ENCODE measurements at places on chromosomes 7 and 10.

GRCh38 chr7:4080954-4081353, 601.1 kb upstream of the FOXK1 start:
- DNase-seq = no peak

GRCh38 chr10:121600611-121601010, 2.4 kb upstream of the FGFR2 start:
- DNase-seq = no peak

DNA sequence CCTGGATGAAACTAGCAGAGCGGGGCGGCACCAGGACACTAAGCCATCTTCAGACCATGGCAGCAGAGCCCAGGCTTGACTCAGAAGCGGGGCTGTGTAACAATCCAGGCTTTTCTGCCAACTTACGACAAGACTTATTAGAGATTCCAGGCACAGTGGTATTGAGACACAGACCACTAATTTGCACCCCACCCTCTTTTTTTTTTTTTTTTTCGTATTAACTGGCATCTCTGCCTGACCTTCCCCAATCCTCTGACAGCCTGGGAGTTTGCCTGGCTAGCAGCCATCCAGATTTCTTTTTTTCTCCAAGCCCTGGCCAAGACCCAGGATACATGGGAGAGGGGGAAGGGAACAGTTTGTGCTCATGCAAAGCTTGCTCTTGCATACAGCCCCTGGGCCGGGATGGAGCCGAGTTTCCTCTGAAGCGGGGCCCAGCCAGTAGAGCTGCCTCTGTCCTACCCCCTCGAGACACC, 182.4 kb downstream of the PLXNA4 start:
- no peak for DNase-seq

DNA sequence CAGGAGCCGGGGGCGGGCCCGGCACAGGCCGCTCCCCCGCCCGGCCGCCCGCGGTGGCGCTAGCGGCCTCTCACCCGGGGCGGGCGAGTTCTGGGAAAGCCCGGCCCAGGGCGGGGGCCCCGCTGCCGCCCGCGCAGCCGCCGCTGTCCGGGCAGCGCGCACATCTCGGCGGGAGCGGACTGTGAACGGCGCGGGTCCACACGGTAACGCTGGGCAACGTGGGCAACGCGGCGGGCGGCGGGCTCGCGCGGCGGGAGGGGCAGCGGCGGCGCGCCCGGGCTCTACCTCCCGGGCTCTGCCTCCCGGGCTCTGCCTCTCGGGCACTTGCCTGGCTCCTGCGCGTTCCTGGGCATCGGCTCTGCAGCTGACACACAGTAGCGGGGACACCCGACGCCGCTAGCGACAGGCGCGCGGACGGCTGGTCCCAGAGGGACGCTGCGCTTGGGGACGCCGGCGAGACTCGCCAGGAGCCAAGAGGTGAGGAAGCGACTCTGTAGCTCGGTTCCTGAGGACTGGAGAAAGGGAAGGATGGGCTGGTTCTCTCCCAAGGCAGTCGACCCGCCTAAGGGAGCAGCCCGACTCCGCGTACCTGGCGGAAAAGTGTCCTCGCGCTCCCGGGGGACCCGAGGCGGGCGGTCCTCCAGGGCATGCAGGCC, at the start of gene PLCE1:
Gene PLCE1, plus strand, starts transcription at position 150 of the 656 bp plus-strand sequence. CDS start 37,116 bp downstream, outside the sequence.
- no peak for DNase-seq

DNA sequence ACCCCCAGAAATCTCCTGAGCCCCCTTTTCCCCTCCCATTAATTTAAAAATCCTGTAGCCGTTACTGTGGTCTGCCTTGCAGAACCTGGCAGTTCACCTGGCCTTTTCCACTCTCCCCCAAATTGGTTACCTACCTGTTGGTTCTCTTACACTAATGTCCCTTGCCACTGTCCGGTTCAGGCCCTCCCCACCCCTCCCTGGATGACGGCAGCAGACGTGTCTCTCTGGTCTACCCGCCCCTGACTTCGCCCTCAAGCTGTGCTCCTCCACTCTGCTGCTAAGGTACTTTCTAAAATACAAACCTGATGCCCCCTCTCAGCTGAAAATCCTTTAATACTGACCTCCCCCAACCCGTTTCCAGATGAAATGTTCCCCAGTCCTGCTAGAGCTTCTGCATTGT, 15.6 kb upstream of the SH3PXD2A start:
- DNase-seq = no peak

GRCh38 chr10:77459905-77460304, 177.7 kb downstream of the KCNMA1 start:
- DNase-seq = no peak

GRCh38 chr10:60654813-60655464, 123.3 kb upstream of the CDK1 start:
- DNase-seq = no peak

DNA sequence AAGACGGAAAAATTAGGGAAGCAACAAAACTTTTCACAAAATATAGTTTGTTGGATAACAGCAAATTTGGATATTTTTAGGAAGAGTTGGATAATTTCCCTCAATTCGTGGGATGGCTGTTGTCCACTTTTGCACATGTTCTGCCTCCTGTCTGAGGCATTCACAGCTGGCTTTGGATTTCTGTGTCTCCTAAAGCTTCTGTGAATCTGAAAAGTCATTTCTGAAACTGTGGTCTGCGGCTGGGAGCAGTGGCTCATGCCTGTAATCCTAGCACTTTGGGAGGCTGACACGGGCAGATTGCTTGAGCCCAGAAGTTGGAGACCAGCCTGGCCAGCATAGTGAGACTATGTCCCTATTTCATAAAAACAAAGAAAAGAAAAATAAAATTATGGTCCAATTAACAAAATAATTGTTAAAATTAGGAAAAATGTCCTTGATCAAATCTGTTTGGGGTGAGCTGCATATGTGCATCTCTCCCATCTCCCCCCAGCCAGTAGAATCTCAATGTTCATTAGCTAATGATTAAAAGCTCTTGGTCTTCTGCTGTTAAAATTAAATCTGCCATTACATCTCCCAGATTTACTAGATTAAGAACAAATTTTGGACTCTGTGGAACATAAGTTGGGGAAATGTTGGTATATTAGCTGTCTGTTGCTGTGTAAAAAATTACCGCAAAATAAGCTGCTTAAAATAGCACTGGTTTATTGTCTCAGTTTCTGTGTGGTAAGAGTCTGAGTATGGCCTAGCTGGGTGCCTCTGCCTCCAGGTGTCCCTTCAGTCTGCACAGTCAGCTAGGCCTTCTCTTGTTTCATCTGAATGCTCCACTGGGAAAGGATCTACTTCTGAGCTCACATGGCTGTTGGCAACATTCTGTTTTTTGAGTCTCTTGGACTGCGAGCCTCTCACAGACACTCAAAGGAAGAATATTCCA, 332.0 kb upstream of the FZD1 start:
- DNase-seq = no peak

DNA sequence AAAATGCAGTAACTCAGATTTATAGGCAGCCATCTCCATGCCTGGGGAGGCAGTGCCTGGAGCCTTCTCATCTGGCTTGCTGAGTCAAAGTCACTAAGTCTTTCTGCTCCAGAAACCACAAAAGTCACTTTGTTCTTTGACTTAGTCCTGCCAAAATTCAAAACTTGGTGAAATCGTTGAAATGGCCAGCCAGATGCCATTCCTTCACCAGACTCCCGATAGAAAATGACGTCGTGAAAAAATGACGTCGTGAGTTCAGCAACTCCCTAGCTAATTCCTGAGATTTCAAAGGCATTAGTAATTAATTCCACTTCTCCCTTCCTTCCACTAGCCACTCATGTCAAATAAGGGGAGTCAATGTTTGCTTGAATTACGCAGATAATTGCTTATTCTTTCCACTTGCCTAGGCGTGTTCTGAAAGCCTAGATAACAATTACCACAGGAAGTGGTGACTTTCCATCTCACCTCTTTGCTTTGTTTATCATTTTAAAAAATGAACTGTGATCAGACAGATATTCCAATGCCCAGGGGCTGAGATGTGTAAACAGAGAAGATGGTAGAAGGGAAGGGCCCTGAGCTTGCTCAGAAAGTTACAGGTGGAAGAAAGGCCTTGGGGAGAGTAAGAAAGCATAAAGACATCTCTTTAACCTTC, 48.5 kb upstream of the OSBPL3 start:
- DNase-seq = no peak

- no peak for DNase-seq
Measured at GRCh38 chr7:69090936-69091335, 507.3 kb upstream of the AUTS2 start.

DNA sequence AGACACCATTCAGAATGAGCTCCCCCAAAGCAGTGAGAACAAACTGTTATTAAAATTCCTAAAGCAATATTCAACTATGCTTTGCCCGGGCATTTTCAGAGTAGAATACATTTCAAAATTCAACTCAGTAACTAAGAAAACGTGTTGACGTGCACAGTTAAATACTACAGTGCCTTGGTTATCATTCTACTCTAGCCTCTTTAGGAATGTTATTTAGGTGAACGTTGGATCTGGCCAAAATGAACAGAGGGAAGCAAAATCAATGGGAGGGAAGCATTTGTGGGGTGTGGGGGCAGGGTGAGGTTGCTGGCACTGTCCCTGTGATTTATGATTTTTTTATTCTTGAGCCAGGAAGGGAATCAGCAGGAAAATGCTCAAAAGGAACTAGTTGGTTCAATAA, 27.5 kb downstream of the RSU1 start:
- DNase-seq = no peak

DNA sequence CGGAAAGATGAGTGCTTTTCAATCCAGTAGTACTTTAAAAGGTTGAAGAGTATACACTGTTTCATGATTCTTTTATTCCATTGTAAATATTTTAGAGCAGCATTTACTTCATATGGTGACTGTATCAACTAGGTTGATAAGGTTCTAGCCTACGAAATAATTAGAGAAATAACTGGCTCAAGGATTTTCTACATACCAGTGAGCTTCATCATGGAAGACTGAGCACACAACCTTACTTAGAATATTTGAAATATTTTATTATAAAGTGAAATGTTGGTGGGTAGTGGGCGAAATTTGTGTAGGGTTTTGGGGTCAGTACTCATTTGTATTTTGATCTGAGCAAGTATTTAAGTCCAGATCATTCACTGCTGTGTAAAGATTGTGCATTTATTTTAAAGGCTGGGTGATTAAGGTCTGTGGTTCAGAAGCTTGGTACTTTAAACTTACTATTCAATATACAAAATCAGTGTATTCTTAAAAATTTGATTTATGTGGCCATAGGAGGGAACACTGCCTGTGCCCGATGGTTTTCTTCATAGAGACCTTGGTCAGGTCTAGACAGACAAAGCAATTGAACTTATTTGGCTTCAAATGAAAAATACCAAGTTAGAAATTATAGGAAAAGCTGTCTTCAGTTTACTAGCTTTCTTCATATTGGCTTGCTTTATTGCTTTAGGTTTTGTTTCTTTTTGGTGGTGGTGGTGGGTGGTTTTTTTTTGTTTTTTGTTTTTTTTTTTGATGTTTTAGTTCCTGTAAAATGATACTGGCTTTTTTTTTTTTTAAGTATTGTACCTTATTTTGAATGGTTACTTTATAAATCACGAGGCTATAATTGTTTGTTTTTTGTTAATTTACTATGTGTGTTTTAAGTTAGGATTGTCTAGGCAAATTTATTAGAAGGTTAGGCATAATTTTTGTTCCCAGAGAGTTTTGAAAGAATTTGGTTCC, 3.0 kb downstream of the KMT2E start:
- no peak for DNase-seq

GRCh38 chr10:133062085-133062484, 25.6 kb upstream of the ADGRA1 start:
- DNase-seq = no peak

- no peak for DNase-seq
Measured at GRCh38 chr10:112295853-112296830, 12.9 kb downstream of the TECTB start.

All from SHP77 treated with DMSO at 0.1 percent for 48 hours (cell line).